ENCODE measurements at places on chromosomes 1 and 21. TPM values are rescaled to one million over a fixed set of nuclear protein-coding genes. Genes with fewer than 3 reads are reported as not detected.

Gene LENEP
- total RNA-seq: not detected

- no peak for DNase-seq
These were observed 49.8 kb downstream of the ADGRL2 start for GRCh38 chr1:81850495-81850894.

DNA sequence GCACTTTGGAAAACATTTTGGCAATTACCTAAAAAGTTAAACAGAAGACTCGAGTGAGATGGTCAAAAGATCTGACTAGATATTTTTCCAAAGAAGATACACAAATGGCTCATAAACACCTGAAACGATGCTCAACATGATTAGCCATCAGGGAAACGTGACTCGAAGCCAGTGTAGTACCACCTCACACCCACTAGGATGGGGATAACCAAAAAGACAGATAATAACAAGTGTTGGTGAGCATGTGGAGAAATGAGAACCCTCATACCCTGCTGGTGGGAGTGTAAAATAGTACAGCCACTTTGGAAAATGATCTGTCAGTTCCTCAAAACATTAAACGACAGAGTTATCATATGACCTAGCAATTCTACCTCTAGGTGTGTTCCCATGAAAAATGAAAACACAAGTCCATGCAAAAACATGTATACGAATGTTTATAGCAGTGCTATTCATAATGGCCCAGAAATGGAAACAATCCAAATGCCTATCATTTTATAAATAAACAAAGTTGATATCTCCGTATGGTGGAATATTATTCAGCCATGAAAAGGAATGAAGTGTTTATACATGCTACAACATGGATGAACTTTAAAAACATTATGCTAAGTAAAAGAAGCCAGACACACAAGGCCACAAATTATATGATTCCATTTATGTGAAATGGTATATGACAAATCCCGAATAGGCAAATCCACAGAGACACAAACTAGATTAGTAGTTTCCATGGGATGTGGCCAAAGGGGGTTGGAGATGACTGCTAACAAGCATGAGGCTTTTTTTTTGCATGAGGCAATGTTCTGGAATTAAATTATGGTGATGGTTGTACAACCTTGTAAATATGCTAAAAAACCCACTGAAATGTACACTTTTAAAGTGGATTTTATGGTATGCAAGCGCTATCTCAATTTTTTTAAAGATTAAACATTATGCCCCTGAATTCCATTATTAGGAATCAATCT, 625.3 kb downstream of the KIF26B start:
- DNase-seq: no peak

Gene GPR52
- total RNA-seq: 0.28 TPM

- no peak for DNase-seq
These were observed 59.3 kb upstream of the C1orf174 start for GRCh38 chr1:3959361-3959760.

DNA sequence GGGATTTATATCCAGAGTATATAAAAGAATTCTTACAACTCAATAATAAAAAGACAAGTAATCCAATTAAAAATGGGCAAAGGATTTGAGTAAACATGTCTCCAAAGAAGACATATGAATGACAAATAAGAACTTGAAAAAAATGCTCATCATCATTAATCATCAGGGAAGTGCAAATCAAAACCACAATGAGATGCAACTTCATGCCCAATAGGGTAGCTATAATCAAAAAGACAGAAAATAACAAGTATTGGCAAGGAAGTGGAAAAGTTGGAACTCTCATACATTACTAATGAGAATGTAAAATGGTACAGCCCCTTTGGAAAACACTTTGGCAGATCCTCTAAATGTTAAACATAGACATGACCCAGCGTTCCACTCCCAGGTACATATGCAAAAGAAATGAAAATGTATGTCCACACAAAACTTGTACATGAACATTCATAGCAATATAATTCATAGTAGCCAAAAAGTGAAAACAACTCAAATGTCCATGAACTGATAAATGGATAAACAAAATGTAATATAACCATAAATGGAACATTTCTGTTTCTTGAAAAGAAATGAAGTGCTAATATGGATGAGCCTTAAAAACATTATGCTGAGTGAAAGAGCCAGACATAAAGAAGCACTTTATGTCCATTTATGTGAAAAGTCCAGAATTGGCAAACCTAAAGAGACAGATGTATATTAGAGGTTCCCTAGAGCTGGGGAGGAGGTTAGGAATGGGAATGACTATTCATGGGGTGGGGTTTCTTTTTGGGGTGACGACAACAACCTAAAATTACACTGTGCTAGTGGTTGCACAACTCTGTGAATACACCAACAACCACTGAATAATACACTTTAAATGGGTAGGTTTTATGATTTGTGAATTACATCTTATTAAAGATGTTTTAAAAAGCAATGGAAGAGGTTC, 259.7 kb downstream of the RHOU start:
- DNase-seq: no peak

Gene NBPF10
- total RNA-seq: 1.4 TPM
